ENCODE measurements at places on chromosomes 2 and 18.

DNA sequence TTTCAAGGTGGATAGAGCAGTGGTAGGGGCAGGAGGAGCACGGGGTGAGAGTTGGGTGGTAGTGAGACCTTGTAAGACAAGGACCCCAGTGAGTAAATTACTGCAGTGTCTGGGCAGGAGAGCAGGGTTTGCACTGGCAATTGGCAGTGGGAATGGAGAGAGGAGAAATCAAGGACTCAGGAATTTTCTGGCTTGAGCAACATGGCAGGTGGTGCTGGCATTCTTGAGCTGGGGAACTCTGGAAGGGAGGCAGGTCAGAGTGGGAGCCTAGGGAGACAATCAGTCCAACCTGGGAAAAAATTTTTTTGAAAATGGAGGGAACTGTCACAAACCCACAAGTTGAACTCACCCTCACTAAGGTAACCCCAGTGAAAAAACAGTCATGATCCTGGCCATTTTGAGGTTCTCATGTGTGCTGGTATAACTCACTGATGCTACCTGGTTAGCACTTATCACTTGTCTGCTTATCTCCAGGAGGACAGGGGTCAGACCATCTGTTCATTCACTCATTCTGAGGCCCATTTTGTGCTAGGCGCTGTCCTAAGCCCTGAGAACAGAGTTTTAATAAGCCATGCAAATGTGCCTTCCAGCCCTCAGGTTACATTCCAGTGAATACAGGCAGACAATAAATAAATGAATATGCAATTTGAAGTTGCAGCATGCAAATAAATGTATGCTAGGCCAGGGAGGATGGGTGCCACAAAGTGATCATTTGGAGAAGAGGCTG, 92.2 kb upstream of the SEC11C start:
- no peak for DNase-seq

DNA sequence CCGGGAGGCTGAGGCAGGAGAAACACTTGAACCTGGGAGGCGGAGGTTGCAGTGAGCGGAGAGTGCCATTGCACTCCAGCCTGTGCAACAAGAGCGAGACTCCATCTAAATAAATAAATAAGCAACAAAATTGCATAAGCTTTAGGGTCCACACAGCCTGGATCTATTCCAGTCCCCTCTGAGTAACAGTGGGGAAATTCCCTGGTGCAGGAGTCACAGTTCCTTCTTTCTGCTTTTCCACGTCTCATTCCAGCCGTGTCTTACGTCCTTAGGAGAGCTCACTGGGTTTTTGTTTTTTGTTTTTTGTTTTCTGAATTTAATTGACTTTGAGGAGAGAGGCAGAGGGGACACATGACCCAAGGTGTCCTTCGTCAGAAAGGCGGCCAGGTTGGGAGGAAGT, 44.6 kb downstream of the B3GNT2 start:
- DNase-seq = no peak

GRCh38 chr18:39773646-39774045, 2181.4 kb upstream of the PIK3C3 start:
- no peak for DNase-seq

GRCh38 chr2:238475566-238475965, 48.8 kb downstream of the ASB1 start:
- DNase-seq = no peak

- DNase-seq = no peak
Measured at GRCh38 chr18:60499675-60500074, 127.1 kb upstream of the MC4R start.

- no peak for DNase-seq
Measured at GRCh38 chr18:58669731-58670378, 1.4 kb upstream of the MALT1 start.

DNA sequence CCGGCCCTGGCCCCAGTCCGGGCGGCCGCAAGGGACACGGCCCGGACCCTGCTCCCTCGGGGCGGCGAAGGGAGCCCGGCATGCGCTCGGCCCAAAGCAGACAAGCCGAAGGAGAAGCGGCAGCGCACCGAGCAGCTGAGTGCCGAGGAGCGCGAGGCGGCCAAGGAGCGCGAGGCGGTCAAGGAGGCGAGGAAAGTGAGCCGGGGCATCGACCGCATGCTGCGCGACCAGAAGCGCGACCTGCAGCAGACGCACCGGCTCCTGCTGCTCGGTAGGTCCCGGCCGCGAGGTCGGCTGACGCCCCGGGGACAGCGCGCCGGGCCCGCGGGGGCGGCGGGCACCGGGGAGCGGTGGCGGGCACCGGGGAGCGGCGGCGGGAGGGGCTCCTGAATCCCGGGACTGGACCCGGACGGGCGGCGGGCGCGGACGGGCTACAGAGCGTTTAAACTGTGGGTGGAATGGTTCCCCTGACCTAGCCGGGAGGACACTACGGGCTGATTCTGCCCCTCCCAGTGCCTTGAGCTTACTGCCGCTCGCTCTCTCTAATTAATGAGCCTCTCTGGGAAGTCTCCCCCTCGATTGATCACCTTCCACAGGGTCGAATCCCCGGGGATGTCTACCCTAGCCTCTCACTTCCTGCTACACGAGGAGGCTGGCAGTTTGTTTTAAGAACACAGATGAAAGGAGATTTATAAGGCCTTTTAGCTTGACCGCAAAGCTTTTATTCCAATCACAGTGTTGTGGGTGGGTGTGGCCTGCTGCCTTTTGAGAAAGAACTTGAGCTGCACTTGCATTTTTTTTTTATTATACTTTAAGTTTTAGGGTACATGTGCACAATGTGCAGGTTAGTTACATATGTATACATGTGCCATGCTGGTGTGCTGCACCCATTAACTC, 853 bp downstream of the GNAL start:
- no peak for DNase-seq

DNA sequence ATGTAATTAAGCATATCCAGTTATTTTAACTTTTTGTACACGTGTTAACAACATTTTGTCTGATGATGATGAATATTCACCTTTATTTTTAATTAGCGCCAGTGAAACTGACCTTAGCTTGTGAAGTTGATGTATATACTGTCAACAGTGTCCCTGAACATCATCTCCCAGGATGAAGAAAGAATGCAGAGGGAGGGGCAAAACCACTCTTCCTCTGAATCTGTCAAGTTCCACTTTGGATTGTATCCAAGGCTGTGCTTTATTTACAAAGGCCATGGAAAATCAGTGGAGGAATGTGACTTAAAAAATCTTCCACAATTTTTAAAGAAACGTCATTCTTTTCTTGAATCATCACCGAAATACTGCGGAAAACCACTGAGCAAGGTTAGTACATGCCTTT, 4.5 kb upstream of the RMDN2 start:
- DNase-seq = no peak

GRCh38 chr18:39455285-39455684, 1889.7 kb upstream of the CELF4 start:
- DNase-seq = no peak

- no peak for DNase-seq
Measured at GRCh38 chr2:223725494-223725893, 111.9 kb downstream of the AP1S3 start.

DNA sequence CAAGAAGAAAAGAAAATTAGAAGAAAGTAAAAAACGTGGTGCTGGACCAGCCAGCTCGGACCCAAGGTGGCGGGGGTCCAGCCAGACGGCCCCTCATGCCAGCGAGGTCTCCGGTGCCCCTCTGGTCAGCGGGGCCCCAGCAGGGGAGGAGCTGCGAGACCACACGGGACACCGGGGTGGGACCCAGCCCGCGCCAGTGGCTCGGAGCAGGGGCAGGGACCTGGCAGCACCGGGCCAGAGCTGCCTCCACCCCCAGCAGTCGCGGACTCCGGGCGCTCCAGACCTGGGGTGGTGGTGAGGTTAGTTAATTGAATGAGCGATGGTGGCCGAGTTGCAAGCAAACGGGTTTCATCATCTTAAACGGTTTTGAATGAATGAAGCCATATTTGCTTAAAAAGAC, 289.9 kb upstream of the MC4R start:
- no peak for DNase-seq

- DNase-seq = no peak
Measured at GRCh38 chr2:207161247-207162123, 4.3 kb downstream of the KLF7 start.

GRCh38 chr2:223460774-223461211, 141.4 kb downstream of the SCG2 start:
- no peak for DNase-seq

DNA sequence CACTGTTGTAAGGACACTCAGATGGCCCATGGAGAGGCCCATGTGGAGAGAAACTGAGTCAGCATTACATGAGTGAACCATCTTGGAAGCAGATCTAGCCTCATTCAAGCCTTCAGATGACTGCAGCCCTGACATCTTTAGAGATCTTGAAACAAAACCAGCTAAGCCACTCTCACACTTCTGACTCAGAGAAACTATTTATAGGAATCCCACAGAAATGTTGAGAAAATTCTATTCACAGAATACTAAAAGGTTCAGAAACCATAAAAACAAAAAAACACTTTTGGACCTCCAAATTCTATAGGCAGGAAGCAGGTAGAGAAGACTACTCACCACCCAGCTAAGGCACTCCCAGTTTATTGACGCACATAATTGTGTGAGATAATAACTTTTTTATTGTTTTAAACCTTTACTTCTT, 8.7 kb downstream of the TMEM169 start:
- DNase-seq = no peak

GRCh38 chr2:219886615-219887014, 259.2 kb downstream of the SLC4A3 start:
- no peak for DNase-seq

DNA sequence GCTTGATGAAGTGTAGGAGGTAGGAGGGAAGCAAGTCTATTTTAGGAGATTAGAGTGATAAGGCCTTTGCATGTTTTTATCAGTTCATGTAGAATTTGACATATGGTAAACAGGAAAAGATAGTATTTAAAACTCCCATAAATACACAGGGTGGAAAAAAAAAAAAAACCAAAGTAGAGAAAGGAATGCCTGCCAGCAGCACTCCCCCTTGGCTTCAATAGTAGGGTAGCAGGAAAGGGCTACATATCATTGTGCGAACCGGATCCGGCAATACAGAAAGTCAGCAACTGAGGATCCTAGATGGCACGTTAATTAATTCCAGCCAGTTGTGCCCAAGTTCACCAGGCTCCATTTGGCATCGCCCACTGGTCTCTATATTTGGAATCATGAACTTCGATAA, 159.6 kb upstream of the SMIM21 start:
- no peak for DNase-seq

- DNase-seq = no peak
Measured at GRCh38 chr2:164935118-164936101, 19.9 kb downstream of the SLC38A11 start.

DNA sequence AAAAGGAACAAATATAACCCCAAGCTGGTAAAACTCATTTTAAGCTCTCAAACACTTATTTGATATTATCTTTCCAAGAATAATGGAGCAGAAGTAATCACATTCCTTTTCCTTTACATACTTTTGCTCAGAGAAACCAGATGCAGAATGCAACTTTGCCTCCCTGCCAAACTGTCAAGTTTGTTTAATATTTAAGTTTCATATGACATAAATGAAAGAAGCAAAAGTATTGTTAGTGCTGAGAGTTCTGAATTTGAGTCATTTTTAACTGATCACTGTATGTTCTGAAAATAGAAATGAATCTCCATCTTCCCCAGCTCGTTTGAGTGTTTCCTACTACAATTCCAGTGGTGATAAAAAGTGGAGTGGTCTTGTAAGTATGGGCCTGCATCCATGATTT, 423.4 kb downstream of the PID1 start:
- DNase-seq = no peak
